AG08396 (cell line): ENCODE measurements at places on chromosomes 3 and 15.

DNA sequence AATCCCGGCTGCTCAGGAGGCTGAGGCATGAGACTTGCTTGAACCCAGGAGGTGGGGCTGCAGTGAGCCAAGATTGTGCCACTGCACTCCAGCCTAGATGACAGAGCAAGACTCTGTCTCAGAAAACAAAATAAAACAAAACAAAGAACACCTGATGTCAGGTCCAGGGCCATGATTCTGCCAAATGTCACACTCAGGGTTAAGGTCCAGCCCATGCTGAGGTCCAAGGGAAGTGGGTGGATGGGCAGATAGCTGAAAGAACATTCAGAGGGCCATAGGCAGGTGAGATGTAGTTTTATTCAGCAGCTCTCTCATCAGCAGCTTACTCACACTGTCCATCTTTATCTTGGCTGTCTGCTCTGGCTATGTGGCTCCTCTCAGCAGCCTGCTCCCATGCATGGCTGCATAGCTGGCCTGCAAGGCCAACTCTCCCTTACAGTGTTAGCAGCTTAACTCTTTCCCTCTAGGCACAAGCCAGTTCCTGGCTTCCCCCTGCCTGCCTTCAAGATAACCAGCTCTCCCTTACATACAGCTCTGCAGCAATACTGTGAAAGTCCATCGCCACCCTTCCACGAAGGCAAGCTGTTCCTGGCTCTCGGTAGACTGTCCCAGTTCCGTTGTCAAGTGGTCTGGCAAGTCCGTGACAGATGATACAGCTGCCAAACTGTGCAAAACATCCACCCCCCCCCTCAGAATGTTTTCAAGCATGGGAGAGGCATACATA lies 62.4 kb upstream of the SIAH2 start:
- DNase-seq: no peak

- no peak for DNase-seq
These were observed 10.8 kb downstream of the BCL2L10 start for GRCh38 chr15:52101542-52102323.

DNA sequence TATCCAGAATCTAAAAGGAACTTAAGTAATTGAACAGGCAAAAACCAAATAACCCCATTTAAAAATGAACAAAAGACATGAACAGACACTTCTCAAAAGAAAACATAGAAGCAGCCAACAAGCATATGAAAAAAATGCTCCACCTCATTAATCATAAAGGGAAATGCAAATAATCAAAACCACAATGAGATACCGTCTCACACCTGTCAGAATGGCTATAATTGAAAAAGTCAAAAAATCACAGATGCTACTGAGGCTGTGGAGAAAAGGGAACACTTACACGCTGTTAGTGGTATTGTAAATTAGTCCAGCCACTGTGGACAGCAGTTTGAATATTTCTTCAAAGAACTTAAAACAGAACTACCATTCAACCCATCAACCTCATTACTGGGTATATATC lies 220.7 kb downstream of the MEX3B start:
- DNase-seq: no peak

DNA sequence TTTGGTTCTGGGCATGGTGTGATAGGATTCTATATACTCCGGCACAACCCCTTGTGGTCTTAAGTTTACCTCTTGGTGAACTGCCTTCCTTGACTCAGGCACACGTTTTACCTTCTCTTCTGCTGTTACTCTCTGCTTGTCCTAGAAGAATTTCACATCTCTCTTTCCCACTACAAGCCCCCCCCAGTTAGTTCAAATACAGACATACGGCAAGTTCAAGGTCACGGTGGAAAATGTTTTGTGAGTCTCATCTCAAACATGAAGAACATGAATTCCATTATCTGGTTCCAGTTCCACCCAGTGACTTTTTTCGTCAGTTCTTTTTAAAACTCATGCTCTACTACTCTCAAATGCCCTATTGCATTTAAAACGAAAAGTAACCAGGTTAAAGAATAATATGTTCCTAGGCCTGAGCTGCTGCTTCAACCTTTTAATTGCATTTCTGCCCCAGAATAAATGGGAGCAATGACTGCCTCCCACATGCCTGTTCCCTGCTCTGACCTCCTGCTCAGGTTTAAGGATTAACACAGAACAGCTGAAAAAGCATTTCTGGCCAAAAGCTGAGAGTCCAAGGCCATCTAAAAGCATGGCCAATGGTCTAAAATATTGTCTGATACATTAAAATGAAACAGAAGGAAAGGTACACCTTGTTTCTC lies 132.8 kb downstream of the OSBPL10 start:
- DNase-seq: no peak

- no peak for DNase-seq
These were observed 6.0 kb upstream of the LIPH start for GRCh38 chr3:185558395-185558794.

DNA sequence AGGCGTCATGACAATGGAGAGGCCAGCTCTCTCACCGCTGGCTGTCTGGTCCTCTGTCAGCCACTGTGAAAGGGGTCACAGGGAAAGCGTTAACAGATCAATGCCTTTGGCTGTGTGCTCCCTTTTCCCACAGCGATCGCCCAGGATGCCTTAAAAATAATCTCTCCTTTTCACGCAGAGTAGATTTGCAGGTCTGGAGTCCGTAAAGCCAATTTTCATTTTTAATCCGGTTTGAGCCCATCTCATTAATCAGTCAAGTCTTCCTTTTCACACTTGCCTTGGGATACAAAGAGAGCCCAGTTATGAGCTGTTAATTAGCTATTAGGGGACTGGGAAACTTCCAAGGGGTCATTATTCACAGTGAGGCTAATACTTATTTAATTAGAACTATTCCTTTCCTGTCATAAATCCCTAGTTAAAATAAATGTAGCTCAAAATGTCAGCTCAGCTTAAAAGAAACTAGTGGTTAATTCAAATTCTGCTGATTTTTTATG lies 104.3 kb upstream of the RASGRP1 start:
- DNase-seq: no peak
